ENCODE measurements at places on chromosomes 2 and 18. TPM values are rescaled to one million over a fixed set of nuclear protein-coding genes. Genes with fewer than 3 reads are reported as not detected.

DNA sequence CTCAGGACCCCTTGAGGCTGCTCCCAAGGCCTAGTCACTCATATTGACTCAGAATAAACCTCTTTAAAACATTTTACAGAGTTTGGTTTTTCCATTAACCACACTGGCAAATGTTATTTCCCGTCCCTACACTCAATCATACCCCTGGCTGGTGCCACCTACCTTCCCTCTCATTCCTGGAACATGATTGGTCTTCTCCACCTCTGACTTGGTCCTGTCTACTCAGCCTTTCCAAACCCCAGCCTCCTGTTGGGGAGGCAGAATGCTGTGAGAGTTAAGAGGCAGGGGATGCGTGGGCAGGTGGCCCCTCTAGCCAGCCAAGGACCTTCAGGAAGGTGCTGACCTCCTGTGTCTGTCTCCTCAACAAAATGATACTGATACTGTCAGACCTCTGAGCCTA lies 149.3 kb downstream of the CABLES1 start:
- no peak for DNase-seq

- DNase-seq: no peak
Observed at GRCh38 chr2:34337735-34338134, 738.6 kb upstream of the FAM98A start.

DNA sequence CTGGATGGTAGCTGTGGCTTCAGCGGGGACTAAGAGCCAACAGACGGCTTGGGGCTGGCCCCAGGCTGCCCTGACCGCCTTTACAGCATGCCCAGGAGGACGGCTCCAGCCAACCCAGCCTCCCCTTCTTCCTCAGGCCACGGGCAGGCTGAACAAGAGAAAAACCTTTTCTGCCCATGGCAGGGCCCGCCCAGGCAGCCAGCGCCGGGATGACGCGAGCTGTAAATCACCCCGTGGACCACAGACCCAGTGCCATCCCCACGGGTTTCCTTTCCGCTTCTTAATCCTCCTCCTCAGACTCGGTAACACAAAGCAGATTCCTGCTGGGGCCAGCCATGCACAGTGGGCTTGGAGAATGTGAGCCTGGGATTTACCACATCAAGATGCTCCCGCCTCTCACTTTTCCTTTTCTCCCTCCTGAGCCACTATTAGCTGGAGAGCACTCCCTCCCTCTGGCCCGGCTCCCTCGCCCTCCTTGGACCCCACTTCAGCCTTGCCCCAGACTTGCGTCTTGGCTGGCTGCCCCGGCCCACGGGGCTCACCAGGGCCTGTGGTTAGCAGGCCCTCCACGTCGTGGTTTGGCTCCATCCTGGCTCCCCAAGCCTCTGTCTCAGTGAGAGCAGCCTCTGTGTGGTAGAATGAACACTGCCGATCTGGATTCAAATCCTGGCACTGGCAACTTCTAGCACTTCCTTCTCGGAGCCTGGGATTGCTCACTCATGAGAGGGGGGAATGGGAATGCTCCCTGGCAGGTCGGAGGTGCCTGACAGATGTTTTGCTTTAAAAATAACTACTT lies 31.4 kb downstream of the ATOH8 start:
- peak; percentile 73 for DNase-seq

DNA sequence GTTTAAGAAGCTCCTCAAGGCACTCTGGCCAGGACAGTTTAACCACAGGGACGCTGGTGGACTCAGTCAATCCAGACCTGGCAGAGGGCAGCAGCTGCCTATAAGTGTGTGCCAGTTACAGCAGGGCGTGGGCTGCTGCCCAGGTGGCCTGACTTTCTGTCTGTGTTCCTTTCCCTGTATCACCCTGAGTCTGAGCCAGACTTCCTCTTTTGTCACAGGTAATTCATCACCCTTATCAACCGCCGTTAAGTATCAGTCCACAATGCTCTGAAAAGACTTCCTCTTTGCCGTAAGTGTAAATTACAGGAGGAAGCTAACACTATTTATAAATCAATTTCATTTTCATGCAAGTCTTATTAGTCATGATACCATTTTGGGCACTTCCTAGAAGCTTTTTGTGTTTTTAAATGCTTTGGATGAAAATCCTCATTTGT lies 7.0 kb downstream of the LPIN1 start:
- DNase-seq: no peak

- DNase-seq: no peak
Observed at GRCh38 chr2:102131564-102131963, 11.0 kb upstream of the IL1R1 start.

- no peak for DNase-seq
Observed at GRCh38 chr2:76247006-76247405, 536.3 kb upstream of the GCFC2 start.

DNA sequence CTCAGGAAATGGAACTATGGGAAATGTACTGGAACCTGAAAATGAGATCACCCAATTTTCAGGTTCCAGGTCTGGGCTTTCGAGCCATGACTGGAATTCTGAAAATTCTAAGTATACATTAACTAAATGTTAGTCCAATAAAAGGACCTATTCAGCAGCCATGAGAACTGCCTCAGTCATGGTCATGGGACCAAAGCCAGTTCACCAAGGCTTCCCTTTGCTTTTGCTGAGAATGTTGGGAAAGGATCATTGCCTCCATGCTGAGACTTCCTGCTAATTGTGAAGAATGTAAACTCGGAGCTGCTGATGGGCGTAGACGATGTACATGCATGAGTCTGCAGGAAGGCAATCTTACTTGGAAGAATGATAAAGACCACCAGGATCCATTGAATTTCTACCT lies 624.4 kb upstream of the SOX11 start:
- DNase-seq: no peak

DNA sequence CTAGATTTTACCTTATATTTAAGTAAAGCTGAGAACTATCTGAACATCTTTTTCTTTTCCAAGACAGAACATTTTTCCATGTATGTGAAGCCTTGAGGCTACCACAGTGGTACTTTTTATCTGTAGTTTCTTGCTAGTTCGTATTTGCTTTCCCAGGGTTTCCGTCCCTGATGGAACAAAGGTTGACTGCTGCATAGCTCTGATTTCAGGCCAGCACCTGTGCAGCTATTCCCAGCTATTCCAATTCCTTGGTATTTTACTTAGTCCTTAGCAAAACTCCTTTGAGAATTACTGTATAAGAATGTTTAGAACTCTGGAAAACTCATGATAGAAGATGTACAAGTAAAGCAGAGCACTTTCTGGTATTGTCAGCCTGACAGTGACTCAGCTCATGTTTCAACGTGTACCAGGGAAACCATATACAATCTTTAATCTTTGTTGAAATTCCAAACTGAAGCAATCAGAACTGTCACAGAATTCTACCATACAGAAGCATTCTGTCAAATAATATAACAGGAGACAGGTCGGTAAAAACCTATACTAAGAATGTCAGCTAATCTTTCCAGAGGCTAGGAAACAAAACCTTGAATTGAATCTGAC lies 162.2 kb downstream of the PKP4 start:
- DNase-seq: no peak

- DNase-seq: no peak
Observed at GRCh38 chr2:67498931-67499330, 101.8 kb downstream of the ETAA1 start.

DNA sequence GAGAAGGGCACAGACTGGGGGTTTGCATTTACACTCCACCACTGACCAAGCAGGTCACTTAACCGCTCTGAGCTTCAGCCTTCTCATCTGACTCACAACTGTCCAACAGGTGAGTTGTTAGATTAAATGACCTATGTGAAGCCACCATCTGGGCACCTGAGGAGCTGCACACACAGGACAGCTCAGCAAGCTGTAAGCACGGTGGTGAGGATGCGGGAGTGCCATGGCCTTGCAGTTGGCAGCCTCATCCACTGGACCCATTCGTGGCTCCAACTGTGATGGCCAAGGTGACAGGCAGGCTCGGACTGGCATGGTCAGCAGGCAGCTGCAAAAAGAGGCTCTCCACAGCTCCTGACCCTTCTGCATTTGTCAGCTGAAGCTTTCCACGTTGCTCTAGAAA lies 23.3 kb upstream of the AMMECR1L start:
- DNase-seq: no peak

GRCh38 chr18:57841568-57841967 lies 38.5 kb upstream of the ATP8B1 start:
- no peak for DNase-seq

GRCh38 chr2:126932966-126933710 lies 34.4 kb downstream of the TEX51 start:
- DNase-seq: no peak

- no peak for DNase-seq
Observed at GRCh38 chr2:152063325-152063924, 35.4 kb downstream of the CACNB4 start.

DNA sequence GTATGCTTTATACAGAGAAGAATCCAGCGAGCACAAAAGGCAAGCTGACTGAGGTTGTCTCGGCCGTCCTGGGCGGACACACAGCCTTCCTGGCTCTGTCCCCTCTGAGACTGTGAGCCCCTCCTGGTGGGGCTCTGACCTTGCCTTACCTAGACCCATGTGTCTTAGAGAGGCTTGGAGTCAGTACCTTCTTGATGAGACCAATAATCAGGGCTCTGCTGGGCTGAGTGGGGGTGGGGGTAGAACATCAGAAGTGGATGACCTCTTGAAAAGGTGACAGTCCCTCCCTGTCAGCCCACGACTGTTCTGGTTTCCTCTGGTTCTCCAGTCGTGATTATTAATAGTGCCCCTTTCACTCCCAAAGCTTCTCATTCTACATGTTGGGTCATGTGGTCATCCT lies 31.2 kb downstream of the TWIST2 start:
- DNase-seq: no peak

DNA sequence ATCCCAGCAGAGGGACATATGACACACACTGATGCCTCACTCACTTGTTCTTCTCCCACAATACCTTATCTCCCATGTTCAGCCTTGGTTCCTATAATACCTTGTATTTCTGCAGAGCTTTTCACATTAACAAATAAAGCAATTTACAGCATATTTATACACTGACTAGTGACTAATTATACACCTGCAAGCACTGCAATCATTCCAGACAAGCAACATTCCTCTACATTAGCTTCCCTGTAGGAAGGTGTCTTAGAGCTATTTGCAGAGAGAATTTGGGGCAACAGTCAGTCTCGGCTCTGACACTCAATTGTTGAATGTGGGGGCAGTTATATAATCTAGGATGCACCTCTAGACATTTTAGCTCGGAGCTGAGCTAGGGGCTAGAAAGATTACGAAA lies 9.5 kb upstream of the INSIG2 start:
- no peak for DNase-seq

GRCh38 chr2:128549646-128550260 lies 231.1 kb upstream of the HS6ST1 start:
- DNase-seq: no peak

DNA sequence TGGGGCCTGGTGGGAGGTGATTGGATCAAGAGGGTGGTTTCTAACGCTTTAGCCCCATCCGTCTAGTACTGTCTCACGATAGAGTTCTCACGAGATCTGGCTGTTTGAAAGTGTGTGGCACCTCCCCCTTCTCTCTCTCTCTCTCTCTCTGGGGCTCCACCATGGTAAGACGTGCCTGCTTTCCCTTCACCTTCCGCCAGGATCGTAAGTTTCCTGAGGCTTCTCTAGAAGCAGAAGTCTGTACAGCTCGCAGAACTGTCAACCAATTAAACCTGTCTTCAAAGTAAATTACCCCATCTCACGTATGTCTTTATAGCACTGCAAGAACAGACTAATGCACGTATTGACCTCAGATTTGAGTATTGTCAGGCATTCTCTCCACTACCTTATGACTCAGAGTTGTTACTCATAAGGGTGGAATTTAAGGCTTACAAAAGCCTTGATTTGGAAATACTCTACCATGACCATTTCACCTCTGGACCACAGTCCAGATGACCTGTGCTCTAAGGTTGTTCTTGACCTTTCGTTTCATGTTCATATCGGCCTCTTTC lies 99.5 kb upstream of the AGAP1 start:
- no peak for DNase-seq

- no peak for DNase-seq
Observed at GRCh38 chr18:51013259-51013658, 16.8 kb upstream of the SMAD4 start.

GRCh38 chr2:71526141-71526540 lies 72.8 kb downstream of the DYSF start:
- no peak for DNase-seq

GRCh38 chr18:67875944-67876343 lies 359.4 kb upstream of the DSEL start:
- DNase-seq: no peak

The HRH4 gene
- 0.29 TPM for polyA plus RNA-seq

The CRACDL gene
- polyA plus RNA-seq: 3.9 TPM

The PAX8 gene
- polyA plus RNA-seq: 25.1 TPM

The RAB6C gene
- 3.8 TPM for polyA plus RNA-seq

The CGREF1 gene
- polyA plus RNA-seq: 48.0 TPM

The TLX2 gene
- 0.27 TPM for polyA plus RNA-seq

The STARD6 gene
- polyA plus RNA-seq: not detected

The PPP4R3B gene
- 57.3 TPM for polyA plus RNA-seq

The UGT1A1 gene
- 0.05 TPM for polyA plus RNA-seq

The RAB27B gene
- polyA plus RNA-seq: 13.6 TPM

Data from spinal cord (tissue), 10 donors.